A549 treated with CpdA at 1 μM for 4 hours (cell line): ENCODE measurements at places on chromosomes 11 and 22. TPM values are rescaled to one million over a fixed set of nuclear protein-coding genes. Genes with fewer than 3 reads are reported as not detected.

The OR4C11 gene
- total RNA-seq, result not detected in 5 replicates

The DGAT2 gene
- total RNA-seq, result 2.0 to 2.7 TPM (median 2.0 TPM) in 5 replicates

The CLMP gene
- total RNA-seq, result 22.8 to 35.9 TPM (median 31.0 TPM) in 5 replicates

The RAB39A gene
- total RNA-seq, result 0.21 to 0.72 TPM (median 0.55 TPM) in 5 replicates

The SCUBE2 gene
- 0.27 to 0.70 TPM (median 0.57 TPM) in 5 replicates for total RNA-seq

The SF3B2 gene
- 170 to 182 TPM (median 175 TPM) in 5 replicates for total RNA-seq

The GRIA4 gene
- total RNA-seq, result not detected in 5 replicates

The NRXN2 gene
- 0.03 to 0.30 TPM (median 0.12 TPM) in 5 replicates for total RNA-seq

The HMOX1 gene
- total RNA-seq, result 591 to 973 TPM (median 747 TPM) in 5 replicates

The BBOX1 gene
- not detected in 5 replicates for total RNA-seq

The OR6A2 gene
- total RNA-seq, result not detected in 5 replicates

The TALDO1 gene
- total RNA-seq, result 415 to 447 TPM (median 432 TPM) in 5 replicates

The SEC14L6 gene
- total RNA-seq, result not detected in 5 replicates

The PIWIL4 gene
- total RNA-seq, result 0.19 to 0.49 TPM (median 0.29 TPM) in 5 replicates

The SYT9 gene
- total RNA-seq, result 0.16 to 0.22 TPM (median 0.19 TPM) in 5 replicates

The FOLR1 gene
- total RNA-seq, result not detected in 5 replicates

The TYMP gene
- total RNA-seq, result 11.3 to 21.2 TPM (median 18.6 TPM) in 5 replicates

The TBC1D22A gene
- 8.8 to 10.4 TPM (median 10.1 TPM) in 5 replicates for total RNA-seq

The MAPK8IP2 gene
- 2.1 to 4.2 TPM (median 3.8 TPM) in 5 replicates for total RNA-seq

The DTX4 gene
- total RNA-seq, result 4.0 to 5.3 TPM (median 4.9 TPM) in 5 replicates

The RAB38 gene
- total RNA-seq, result 0.71 to 1.5 TPM (median 0.93 TPM) in 5 replicates

The BCO2 gene
- total RNA-seq, result 0.79 to 1.3 TPM (median 0.95 TPM) in 5 replicates

The POU2AF2 gene
- total RNA-seq, result not detected in 5 replicates

The UBQLNL gene
- 0.08 to 0.20 TPM in 2 of 5 replicates, not detected in the others for total RNA-seq

The PKDREJ gene
- total RNA-seq, result not detected in 5 replicates

The TMEM132A gene
- 124 to 192 TPM (median 185 TPM) in 5 replicates for total RNA-seq

The APOBEC3H gene
- 0.14 to 0.41 TPM (median 0.35 TPM) in 4 of 5 replicates, not detected in the other for total RNA-seq

The BRSK2 gene
- 4.3 to 7.7 TPM (median 7.0 TPM) in 5 replicates for total RNA-seq

The CALCA gene
- total RNA-seq, result 0.03 TPM in 1 of 5 replicates, not detected in the others

The RFPL3 gene
- not detected in 5 replicates for total RNA-seq

The CASP12 gene
- total RNA-seq, result not detected in 5 replicates

The TTC28 gene
- 2.9 to 4.2 TPM (median 3.1 TPM) in 5 replicates for total RNA-seq

The KDM4E gene
- total RNA-seq, result not detected in 5 replicates

The LINC01488 gene
- total RNA-seq, result not detected in 5 replicates

The TBRG1 gene
- 17.0 to 20.4 TPM (median 17.5 TPM) in 5 replicates for total RNA-seq

The SEC14L2 gene
- total RNA-seq, result 18.4 to 36.4 TPM (median 24.9 TPM) in 5 replicates

The TMPRSS5 gene
- total RNA-seq, result 0.08 to 0.16 TPM (median 0.12 TPM) in 4 of 5 replicates, not detected in the other

The OR5D18 gene
- not detected in 5 replicates for total RNA-seq

The DDI1 gene
- not detected in 5 replicates for total RNA-seq

The GRM5 gene
- 0.03 TPM in 1 of 5 replicates, not detected in the others for total RNA-seq

The TENM4 gene
- 0.01 to 0.13 TPM (median 0.02 TPM) in 5 replicates for total RNA-seq

The SYNGR1 gene
- 9.3 to 14.0 TPM (median 11.6 TPM) in 5 replicates for total RNA-seq
